ENCODE measurements at places on chromosomes 6 and 20.

- peak; percentile 77 for DNase-seq
Measured at GRCh38 chr6:45896783-45897441, 118.7 kb downstream of the CLIC5 start.

DNA sequence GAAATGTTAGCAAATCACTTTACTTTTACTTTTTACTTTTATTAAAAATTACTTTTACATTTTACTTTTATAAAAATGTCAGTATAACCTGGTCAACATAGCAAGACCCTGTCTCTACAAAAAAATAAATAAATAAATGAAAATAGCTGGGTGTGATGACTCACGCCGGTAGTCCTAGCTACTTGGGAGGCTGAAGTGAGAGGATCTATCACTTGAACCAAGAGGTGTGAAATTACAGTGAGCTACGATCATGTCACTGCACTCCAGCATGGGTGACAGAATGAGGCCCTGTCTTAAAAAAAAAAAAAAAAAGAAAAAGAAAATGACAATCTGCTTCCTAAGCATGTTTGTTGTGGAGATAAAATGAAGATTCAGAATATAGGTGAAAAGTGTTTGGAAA is 31.0 kb upstream of the FBXO30 start:
- no peak for DNase-seq

DNA sequence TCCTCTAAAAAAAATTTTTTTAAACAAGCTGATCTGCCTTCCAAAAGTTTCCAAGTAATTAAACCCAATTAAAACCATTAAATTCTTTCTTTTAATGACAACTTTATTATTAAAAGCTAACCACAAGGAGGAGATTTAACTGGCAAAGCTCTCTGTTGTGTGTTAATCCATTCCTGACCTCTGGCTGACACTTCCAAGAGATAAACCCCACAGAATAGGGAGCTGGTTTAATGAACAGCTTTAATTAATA is 230.8 kb downstream of the EYA2 start:
- DNase-seq = no peak

- DNase-seq = no peak
Measured at GRCh38 chr6:120966321-120966720, 368.0 kb downstream of the TBC1D32 start.

DNA sequence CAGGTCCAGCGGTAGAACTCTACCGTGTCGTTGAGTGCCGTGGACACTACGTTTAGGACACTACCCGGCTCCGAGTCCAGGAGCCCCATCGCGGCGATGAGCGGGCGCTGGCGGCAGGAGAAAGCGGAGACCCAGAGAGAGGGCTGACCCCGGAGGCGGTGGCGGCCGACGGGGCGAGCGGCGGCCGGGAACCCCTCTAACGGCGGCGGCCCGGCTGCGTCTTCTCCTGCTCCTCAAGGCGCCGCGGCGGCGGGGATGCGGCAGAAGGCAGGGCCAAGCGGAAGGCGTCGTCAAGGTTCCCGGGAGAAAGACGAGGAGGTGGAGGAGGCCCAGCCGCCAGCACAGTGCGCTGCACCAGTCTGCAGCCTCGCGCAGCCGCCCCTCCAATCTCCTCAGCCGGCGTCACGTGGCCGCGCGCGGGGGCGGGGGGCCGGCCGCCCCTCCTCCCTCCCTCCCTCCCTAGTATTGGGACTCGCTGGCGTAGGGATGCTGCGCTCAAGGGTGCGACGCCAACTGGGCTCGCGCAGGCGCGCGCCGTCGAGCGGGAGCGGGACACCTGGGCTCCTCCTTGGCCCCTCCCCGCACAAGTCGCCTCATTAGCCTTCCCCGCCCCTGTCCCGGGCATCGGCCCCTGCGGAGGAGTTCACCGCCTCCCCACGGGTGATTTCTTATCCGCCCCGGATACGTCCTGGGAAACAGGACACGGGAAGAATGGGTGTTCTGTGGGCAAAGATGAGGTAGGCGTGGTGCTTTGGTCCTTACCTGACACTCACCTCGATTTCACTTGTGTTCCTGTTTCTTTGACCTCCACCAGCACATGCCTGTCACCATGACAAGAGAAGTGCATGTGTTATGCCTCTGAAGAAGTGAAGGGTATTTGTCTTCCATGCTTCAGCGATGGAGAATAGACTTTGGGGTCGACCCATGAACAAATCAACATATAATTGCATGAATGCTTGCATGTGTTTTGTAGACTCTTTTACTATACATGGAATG is at the start of gene ELOVL4:
TSS of gene ELOVL4 (minus strand) at position 363 of the 996 bp plus-strand sequence. CDS start at position 89, 274 bp downstream.
- DNase-seq = peak; percentile 92

DNA sequence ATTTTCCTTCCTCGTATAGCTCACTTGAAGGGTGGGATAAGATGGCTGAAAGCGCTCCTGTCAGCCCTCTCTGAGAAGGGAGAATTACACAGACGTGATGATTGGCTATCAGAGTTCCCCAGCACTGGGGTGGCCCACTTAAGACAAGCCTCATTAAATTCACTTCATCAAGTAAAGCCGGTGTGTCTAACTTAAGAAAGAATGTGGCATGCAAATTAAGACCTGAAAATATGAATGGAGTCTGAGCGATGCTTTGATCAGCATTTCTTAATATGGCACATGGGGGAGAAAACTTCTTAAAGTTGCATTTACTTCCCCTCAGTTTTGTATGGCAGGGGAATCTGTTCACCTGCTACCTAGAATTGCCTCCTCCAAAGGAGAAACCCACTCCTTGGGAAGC is 369.3 kb downstream of the FARS2 start:
- DNase-seq = no peak

- DNase-seq = peak; percentile 86
Measured at GRCh38 chr20:57957411-57958049, 247.7 kb upstream of the PMEPA1 start.

GRCh38 chr6:167341038-167341583 is 16.2 kb downstream of the TTLL2 start:
- DNase-seq = no peak

GRCh38 chr20:43914311-43915210 is at the start of gene TOX2:
Gene TOX2, plus strand, starts transcription at chr20:43914852. Its CDS starts 40 bp downstream, at chr20:43914892.
- DNase-seq = peak; percentile 71

GRCh38 chr20:10868299-10868698 is 194.5 kb upstream of the JAG1 start:
- DNase-seq = no peak

DNA sequence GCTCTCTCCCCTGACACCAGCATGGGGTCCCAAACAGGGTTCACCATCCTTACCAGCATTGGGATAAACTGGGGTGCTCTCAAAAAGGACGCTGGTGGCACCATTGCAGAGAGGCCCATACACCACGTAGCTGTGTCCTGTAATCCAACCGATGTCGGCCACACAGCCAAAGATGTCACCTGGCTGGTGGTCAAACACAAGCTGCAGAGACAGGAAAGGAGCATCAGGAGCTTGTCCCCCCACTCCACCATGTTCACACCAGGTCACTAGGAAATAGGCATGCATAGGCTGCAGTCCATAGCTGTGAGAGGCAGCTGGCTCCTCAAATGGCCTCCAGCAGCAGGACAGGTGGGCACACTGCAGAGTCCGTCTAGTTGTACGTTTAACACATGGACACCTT is 28.8 kb upstream of the APMAP start:
- DNase-seq = no peak

DNA sequence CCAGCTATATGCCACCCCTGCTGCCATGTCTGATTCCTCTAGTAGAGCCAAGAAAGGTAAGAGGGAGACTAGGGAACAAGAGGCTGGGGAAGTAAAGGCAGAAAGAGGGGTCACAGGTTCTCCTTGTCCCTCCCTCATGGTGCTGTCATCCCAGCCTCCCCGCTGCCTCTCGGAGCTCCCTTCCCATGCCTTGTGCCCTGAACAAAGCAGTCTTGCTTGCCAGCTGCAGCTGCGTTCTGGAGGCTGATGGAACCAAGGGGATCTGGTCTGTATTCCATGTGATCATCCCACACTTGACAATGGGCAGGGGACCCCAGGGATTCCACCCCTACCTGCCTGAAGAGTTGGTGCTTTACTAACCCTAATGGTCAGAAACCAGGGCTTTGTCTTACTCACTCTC is 61.4 kb downstream of the DAAM2 start:
- DNase-seq = no peak

DNA sequence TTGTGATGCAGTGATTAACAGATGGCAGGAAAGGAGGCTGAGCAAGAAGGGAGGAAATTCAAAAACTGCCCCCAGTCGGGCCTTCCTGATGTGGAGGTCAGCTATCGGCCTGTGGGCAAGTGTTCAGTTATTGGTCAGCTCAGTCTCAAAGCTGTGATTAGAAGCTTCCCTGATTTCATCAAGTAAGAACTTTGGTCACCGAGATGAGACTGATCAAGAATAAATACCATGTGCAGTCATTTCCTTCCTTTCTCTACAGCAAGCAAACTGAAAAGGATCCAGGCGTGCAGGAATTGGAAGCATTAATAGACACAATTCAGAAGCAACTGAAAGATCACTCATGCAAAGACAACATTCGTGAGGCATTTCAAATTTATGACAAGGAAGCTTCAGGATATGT is 69.7 kb downstream of the EFHC1 start:
- DNase-seq = no peak

DNA sequence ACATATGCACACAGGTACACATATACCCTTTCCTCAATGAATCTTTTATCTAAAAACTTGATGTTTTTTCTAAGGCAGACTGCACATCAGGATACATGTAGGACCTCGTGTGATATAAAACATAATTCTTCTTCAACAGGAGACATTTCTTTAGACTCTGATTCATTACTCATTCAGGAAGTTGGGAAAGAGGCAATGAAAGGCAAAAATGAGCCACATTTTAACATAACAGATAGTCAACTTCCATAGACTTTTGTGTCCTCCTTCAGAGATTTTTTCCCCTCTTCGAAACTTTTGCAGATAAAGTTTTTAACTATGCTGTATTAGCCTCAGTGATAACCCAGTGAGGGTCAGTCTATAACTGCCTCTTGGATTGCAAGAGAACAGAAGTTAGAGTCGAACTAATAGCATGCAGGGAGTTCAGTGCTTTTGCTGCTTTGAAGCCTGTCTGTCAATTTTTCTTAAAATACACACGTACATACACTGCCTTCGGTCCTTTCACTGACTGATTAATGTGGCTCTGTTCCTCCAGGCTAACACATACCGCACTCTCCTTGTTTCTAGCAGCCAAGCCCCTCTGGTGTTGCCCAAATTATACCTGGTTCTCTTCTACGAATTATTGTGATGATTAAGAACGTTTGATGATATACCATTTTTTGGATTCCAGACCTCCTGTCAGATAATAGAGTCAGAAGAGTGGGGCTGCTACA is 562.5 kb upstream of the MAP3K7 start:
- DNase-seq = no peak

DNA sequence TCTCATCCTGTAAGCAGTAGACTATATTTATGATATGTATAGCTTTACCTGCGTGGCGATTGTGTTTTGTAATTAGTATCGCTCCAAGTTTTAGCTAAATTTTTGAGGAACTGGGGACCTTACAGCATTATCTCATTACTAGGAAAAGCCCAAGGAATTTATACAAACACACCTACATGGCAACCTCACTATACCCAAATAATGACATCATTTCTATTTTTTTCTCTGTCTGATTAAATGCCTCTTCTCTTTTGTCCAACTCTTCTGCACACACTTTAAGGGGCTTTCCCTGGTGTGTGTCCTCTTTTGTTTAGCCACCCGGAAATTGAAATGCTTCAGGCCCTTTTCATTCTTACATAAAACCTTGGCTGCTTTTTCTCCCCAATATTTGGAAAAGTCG is 82.9 kb upstream of the EXOC2 start:
- no peak for DNase-seq

DNA sequence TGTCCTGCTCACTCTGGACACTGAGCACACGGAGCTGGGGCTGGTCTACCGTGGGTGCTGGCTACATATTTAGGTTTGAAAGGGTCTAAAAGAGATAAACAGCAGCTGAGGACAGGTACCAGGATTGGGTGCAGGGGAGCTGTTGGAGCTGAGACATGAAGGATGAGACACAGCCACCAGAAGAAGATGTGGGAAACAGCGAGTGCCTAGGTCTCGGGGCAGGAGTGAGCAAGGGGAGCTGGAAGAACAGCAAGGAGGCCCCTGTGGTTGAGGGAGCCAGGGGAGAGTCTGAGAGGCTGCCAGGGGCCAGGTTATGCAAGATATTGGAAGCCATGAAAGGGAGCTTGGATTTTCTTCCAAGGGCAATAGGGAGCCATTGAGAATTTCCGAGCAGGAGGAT is 434.0 kb upstream of the SULF2 start:
- DNase-seq = no peak

DNA sequence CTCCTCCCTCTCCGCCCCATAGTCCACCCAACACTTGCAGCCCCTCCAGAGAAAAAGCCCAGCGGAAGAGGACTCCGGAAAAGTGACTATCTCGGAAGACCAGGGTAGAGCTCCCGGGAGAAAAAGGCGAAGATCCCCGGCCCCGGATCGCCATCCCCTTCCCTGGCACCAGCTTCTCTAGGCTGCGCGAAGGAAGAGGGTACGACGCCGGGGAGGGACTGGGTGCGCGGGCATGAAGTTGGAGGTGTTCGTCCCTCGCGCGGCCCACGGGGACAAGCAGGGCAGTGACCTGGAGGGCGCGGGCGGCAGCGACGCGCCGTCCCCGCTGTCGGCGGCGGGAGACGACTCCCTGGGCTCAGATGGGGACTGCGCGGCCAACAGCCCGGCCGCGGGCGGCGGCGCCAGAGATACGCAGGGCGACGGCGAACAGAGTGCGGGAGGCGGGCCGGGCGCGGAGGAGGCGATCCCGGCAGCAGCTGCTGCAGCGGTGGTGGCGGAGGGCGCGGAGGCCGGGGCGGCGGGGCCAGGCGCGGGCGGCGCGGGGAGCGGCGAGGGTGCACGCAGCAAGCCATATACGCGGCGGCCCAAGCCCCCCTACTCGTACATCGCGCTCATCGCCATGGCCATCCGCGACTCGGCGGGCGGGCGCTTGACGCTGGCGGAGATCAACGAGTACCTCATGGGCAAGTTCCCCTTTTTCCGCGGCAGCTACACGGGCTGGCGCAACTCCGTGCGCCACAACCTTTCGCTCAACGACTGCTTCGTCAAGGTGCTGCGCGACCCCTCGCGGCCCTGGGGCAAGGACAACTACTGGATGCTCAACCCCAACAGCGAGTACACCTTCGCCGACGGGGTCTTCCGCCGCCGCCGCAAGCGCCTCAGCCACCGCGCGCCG is 822 bp downstream of the FOXQ1 start:
- peak; percentile 42 for DNase-seq

DNA sequence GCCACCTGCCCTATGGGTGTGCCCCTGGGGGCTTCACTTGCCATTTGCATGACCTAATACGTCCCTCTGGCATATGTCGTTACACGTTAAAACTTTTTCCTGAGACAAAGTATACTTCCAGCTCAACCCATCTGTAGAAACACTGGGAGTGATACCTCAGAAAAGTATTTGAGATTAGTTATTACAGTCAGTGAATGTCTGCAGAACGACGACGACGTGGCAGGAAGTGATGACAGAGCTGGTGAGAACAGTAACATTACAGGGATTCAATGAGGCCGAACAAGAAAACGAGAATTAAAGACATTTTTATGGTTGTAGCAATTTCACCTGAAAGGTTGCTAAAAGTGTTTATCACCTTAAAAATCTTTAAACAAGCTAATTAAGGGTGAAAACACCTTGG is 40.2 kb downstream of the SASH1 start:
- peak; percentile 26 for DNase-seq

GRCh38 chr6:81241126-81242041 is 511.1 kb downstream of the TENT5A start:
- peak; percentile 24 for DNase-seq

GRCh38 chr20:44784688-44785087 is 25.7 kb downstream of the RIMS4 start:
- no peak for DNase-seq
